ENCODE measurements at places on chromosomes 1 and 21. TPM values are rescaled to one million over a fixed set of nuclear protein-coding genes. Genes with fewer than 3 reads are reported as not detected.

DNA sequence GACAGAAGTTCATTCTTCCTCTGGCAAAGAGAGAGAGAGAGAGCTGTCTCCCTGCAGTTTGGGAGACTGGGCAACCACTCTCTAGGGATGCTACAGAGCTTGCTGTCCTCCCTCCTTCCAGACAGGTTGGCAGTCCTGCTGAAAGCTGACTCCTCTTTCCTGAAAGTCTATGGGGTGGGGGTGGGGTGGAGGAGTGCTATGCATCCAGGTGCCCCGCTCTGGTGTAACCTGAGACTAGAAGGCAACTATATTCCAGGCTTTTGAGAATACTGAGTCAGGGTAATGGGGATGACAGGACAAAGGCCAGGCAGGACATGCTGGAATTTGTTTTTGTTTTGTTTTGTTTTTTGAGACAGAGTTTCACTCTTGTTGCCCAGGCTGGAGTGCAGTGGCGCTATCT is 55.4 kb downstream of the OPTC start:
- no peak for DNase-seq

NCAM2 gene
- polyA plus RNA-seq: 18.5 TPM

HSD3B2 gene
- polyA plus RNA-seq: 1.8 TPM

DNA sequence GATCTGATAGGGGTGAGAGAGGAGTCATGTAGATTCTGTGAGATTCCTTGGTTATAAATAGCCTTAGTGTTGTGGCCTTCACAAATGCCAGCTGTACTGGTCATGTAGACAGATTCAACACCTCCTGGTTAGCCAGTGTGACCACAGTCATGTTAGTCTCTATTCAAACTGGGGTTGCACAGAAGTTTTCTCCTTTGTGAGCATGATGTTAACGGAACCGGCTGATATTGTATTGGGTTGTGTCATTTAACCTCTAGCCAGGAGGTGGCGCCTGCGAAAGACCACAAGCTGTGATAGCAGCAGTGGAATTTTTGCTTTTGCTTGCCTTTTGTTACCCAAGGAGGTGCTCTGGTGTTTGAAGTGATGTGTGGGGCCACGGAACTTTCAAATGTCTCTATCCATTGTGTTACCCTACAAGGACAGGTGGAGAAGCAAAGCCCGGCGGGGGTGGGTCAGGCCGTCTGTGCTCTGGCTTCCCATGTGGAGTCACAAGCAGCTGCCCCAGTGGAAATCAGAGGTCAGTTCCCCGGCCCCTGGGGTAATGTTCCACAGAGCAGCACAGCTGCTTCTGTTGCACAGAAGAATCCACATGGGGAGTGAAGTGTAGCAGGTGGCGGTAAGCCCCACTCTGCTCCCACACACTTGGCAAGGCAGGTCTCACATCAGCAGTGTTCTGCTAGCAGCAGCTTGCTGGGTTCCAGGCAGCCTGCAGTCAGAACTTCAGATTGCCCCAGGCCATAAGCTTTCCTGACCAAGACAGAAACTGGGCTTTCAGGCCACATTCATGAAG is 112.6 kb downstream of the ADAMTS1 start:
- no peak for DNase-seq

GRCh38 chr21:42236014-42236413 is 17.1 kb downstream of the ABCG1 start:
- DNase-seq: no peak

DNA sequence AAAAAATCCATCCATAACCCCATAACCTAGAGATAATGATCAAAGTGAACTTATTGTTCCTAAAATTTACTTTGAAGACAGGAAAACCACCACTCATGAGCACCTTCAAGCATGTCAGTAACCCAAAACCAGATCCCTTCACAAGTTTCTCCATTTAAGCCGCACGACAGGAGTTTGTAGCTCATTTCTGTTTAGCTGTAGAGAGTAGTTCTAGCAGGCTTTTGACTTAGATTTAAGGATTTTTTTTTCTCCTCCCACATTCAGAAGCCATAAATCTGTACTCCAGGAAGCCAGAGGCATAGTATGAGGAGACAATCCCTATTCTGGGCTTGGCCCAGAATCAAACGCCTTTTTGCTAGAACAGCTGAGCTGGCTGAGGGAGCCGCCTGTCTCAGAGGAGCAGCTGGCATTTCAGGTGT is 25.6 kb downstream of the TOMM20 start:
- no peak for DNase-seq

DNA sequence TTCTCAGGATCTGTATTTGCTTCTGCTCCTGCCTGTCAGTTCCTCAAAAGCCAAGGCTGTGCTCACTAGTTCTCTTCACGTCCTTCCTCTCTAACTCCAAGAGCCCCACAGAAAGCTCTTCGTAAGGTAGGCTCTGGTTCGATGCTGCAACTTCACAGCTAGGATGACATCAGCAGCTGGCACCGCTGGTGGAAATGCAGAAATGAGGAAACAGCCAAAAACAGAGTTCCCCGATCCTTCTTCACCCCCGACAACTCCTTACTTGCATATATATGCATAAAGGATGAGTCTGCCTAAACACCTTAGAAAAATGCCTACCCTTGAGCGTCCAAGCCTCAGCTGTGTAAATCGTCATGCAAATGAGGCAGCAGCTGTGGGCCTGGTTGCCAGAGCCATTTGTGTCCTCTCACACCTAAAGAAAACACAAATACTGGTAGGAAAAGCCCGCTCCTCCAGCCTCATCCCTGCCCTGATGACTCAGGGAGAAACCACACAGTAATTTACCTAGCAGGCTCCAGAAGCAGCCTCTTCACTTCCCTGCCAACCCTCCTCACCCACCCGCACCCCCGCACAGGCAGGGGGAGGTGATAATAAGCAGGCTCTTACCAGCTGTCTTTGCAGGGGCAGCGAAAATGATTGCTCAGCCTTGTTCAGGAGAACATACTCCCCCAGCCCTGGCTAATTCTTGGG is 28.2 kb downstream of the BATF3 start:
- DNase-seq: no peak

RIIAD1 gene
- not detected for polyA plus RNA-seq

DNA sequence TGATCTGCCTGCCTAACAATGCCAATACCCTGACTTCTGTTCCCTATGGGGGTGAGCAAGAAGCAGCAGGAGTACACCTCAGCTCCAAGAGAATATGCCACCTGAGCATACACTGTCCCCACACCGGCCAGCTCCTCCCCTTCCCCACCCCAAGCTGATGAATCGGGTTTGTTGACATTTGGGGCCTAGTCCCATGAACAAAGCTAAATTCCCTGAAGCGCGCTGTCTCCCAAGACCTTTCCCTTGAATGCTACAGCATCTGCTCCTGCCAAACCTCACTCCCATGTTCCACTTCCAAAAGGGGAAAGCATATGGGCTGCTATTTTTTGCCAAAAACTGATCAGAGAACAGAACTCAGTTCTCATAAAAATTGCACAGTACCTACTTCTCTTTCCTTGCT is 220.4 kb upstream of the CAMK1G start:
- DNase-seq: no peak

DNA sequence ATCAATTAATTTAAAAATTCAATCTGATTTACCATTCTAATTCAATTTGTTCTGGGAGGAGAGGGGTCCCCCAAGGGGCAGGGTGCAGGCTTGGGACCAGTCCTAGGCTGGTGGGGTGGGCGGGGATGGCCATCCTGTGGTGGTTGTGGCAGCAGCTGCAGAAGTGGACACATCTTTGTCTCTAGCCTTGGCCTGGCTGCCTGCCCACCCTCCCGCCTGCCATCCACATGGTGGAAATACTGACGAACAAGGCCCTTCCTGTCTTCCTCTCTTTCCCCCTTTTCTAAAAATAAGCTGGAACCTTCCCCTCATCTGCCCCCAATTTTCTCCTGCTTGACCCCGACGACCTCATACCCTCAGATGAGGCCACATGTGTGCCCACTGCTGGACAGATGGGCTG is 130.9 kb downstream of the FOXD2 start:
- DNase-seq: no peak
